ENCODE measurements at places on chromosomes 5 and 9.
A peak's percentile ranks its signal among the peaks of the same experiment; 100 is the strongest.

GRCh38 chr5:179137643-179138567, 77.7 kb downstream of the ZNF354C start:
- no peak for DNase-seq

- no peak for DNase-seq
Measured at GRCh38 chr9:96071815-96072124, 196.3 kb downstream of the ERCC6L2 start.

- no peak for DNase-seq
Measured at GRCh38 chr5:87526131-87526530, 113.4 kb upstream of the CCNH start.

- DNase-seq: no peak
Measured at GRCh38 chr9:123655681-123656423, 274.1 kb downstream of the DENND1A start.

GRCh38 chr9:84481636-84482218, 141.2 kb upstream of the SLC28A3 start:
- no peak for DNase-seq

DNA sequence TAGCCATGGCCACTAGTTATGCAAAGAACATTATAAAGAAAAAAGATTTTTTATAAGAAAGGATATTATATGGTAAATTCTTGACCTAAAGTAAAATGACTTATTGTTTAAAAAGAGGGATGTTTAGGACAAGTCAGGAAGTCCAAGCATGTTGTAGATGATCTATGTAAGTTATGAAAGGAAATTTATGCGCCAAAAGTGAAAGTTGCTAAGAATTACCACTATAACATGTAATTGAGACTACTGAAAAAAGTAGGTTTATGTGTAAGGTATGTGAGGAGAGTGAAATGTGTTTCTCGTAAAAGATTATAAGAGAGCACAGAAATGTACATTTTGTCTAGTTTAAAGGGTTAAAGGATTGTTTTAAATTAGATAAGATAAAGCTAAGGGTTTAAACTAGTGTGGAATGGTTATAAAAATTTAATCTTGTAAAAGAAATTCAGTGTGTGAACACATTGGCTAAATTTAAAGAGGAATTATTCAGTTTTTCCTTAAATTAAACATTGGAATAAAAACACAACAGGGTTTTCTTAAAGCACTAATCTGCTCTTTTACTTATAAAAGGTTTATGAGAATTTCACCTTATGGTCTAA, 1100.4 kb upstream of the EDIL3 start:
- no peak for DNase-seq

DNA sequence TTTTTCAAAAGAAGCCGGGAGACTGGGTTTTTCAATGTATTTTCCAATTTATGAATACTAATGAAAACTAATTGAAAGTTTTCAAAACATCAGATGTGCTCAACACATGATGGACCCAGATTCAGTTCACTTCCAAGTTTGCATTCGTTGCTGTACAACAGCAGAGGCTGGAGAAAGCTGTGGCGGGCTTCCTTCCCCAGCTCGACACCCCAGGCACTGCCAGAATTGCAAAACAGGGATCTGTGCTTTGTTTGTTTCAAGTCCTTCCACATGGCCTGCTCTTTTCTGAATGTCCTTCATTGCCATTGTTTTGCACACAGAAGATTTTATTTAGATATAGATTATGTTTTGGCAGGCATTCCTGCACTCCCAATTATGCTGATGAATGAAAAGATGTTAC, 30.3 kb upstream of the INSYN2B start:
- no peak for DNase-seq

GRCh38 chr5:143318833-143319232, 84.7 kb downstream of the NR3C1 start:
- no peak for DNase-seq

GRCh38 chr9:31065691-31066090, 1318.8 kb upstream of the ACO1 start:
- no peak for DNase-seq

DNA sequence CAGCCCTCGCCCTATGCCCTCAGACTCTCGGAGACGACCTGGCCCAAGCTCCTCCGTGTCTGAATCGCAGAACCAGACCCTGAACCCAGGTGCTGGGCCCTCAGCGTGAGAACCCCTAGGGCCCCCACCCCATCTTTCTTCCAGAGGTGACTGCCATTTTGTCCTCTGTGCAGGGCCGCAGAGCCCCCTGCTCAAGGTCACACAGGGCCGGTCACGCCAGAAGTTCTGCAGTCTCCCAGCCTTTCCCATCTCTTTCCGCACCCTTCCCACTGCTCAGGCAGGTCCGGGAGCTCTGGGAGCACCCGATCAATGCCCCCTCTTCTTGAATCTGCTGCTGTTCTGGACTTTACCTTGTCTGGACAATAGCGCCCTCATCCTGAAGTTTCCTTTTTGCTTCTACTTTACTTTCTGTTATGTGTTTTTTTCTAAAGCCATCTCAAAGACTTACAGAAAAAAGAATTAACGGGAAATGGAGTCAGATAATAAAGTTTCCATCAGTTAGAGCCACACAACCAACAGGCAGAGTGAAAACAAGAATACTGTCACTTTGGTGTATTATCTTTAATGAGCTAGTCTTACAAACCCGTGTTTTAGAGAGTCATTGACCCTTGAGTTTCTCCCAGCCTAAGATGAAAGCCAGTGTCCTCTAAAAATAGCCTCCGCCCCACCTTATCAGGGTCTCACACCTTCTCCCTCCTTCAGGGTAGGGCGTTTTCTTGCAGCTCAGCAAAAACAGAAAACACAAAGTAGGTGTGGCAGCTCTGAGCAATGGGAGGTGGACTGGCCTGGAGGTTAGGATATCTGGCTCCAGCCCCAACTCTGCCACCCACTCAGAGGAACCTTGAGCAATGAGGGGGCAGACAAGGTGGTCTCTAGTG, 1.8 kb downstream of the TMOD1 start:
- no peak for DNase-seq

DNA sequence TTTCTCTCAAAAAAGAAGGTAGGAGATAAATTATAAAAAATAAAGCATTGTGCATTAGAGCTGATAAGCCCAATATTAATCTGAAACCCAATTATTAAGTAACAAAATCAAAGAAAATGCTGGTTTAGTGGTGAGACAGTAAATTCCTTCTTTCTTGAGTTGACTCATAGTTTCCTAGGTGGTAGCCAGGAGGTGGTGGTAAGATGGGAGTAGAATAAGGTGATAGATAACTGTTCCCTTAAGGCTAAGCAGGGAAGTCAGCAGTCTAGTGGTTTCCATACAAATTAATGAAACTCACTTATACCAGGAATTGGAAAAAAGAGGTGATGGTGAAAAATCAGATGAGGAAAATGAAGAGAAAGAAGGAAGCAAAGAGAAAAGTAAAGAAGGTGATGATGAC, 23.2 kb downstream of the LYSMD3 start:
- DNase-seq: no peak

GRCh38 chr9:127092041-127092608, 30.3 kb downstream of the ANGPTL2 start:
- DNase-seq: no peak

- no peak for DNase-seq
Measured at GRCh38 chr5:83767409-83767992, 46.8 kb upstream of the HAPLN1 start.

GRCh38 chr5:82861701-82862100, 215.5 kb downstream of the TMEM167A start:
- peak; percentile 42 for DNase-seq

GRCh38 chr5:35838370-35839042, 18.2 kb upstream of the IL7R start:
- no peak for DNase-seq
